Activated CD8-positive, alpha-beta memory T cell treated with anti-CD3 and anti-CD28 coated beads, Interleukin-2, amount 50 U/mL, for 4 hours (primary cell): ENCODE measurements at places on chromosomes 5 and 9.

- DNase-seq: no peak
Measured at GRCh38 chr5:85182344-85182743, 797.7 kb upstream of the EDIL3 start.

DNA sequence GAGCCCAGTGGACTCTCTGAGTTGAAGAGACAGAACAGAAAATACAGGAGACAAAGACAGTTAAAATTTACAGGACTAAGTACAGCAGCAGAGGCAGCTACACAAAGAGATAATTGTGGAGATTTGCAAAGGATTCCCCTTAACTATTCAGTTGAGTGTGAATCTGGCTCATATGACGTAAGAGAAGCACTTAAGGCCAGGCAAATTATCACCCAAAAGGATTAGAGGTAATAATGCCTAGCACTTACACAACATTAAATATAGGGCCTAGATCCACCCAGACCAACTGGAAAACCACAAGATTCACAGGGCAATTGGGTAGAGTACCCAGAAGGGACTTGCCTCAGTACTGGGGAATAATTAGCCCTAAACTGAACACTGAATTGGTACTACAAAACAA, 41.3 kb downstream of the ADAMTS6 start:
- no peak for DNase-seq

DNA sequence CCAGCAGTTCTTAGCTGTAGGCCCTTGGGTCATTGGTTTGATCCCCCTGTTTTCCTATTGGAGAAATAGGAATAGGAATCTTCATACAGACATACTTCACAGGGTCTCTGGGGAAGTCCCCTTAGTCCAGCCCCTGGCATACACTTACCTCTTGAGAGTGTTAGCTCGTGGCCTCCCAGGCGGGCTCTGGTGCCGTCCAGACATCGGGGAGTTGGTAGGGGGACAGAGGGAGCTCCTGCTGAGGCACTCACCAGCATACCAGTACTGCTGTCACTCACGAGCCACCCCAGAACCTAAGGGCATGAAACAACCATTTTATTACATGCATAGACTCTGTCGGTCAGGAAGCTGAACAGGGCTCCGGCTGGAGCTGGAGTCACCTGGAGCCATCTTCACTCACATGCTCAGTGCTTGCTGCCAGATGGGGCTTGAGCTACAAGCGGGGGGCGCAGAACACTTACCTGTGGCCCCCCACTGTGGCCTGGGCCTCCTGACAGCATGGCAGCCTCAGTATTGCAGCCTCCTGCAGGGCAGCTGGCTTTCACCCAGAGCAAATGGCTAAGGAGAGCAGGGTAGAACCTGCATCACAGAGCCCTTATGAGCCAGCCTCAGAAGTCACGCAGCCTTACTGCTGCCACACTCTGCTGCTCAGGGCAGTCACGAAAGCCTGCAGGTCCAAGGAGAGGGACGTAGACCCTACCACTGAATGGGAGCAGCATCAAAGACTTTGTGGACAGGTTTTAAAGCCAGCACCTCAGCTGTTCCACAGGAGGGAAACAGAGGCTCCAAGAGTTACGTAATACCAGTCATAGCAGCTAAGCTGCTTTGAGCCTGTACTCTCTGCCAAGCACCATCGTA, 58.3 kb upstream of the ANGPTL2 start:
- DNase-seq: peak; percentile 9

DNA sequence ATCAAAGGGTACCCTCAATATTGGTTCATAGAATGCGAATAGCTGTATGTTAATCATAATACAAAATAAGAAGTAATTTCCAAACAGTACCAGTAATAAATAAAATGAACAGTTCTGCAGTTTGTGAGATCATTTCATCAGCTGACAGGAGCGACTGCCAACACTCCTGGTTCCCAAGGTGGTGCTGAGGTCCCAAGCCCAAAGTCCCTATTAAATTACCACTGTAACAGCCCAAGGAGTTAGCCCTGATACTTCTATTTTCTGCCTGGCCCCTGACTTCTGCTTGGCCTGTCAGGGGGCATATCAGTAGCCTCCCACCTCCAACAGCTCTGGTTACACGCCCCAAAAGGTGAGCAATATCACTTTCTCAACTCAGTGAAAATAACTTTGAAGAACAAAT, 47.1 kb downstream of the ANKH start:
- DNase-seq: no peak

DNA sequence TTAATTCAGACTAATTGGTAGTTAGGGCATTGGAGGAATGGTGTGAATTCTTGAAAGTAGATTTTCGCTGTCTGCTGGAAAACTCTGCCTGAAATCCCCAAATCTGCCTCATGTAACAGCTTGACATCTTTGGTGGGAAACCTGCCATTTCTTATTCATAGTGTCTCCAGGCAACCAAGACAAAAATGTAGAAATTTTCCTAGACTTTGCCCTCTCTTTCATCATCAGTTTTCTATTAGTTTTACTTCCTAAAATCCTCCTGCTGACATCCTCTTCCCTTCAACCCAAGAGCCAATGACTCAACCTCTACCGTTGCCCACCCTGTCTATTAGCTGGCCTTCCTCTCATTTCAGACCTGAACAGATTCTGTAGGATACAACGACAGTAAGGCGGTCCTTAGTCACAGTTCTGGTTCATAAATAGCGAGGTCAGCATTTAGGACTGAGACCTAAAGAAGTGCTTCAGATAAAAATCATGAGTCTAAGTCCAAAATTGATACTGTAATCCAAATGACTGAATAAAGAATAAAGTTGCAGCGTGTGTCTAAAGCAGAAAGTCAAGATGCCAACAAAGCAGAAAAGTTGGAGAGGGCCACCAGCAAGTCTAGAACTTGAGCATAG, 133.9 kb downstream of the MUSK start:
- no peak for DNase-seq

DNA sequence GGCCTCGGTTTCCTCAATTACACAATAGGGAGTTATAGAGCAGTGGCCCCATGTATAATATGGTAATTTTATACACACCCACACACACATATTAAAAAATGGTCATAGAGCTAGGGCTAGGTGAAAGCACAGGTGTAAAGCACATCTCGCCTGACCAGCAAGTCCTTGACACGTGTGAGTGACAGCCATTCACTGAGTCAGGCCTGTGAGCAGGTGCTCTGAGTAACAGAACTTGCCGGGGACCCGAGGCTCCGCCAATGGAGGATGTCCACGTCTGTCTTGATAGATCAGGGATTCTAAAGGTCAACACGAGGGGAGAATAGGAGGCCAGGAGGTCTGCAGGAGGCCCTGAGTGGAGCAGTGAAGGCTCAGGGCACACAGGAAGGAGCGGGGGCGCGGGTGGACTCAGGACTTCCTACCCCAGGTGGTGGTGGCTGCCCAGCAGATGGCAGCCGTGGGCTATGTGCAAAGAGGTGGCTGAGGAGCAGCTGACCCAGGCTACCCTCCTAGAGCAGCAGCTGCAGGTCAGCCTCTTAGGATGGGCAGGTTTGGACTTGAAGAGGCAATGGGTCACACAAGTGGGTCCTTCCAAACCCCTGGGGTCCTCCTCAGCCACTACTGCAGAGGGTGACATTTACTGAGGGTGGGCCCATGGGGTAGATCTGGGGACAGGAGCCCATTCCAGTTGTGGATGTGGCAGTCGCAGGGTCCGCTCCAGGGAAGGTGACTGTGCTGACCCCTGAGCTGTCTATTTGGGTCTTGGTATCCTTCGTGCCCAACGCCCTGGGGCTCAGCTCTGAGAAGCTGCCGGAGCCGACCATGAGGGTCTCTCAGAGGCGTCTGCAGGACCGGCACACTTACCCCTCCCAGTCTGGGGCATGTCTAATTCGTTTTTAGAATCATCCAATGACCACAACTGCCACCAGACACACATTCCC, 45.9 kb downstream of the PRRT1B start:
- DNase-seq: peak; percentile 82

DNA sequence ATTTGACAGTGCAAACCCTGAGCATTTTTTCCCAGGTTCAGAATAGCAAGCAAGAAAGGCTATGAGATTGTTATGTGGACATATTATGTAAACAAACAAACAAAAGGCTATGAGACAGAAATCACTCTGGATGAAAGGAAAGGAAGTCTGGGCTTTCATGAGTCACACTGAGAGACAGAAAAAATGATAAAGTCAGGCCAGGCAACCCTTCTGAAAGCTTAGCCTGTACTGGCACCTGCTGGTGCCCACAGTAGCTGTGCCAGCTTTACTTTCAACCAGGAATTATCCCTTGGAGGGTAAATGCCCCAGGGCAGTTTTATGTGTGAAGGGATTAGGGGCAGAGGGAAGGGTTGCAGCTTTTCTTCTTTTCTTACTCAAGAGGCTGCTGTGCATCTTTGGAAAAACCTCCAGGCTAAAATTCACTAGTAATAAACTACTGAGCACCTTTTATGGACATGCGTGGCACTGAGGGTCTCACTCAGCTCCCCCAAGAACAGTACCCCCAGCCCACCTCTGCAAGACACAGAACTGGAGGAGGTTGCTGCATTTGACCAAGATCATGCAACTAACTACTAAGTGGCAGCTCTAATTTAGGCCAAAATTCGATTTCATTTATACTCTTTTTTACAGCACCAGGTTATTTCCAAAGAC, 41.7 kb downstream of the ACTL7B start:
- no peak for DNase-seq

GRCh38 chr9:89805571-89806292, 200.9 kb downstream of the GADD45G start:
- DNase-seq: no peak

DNA sequence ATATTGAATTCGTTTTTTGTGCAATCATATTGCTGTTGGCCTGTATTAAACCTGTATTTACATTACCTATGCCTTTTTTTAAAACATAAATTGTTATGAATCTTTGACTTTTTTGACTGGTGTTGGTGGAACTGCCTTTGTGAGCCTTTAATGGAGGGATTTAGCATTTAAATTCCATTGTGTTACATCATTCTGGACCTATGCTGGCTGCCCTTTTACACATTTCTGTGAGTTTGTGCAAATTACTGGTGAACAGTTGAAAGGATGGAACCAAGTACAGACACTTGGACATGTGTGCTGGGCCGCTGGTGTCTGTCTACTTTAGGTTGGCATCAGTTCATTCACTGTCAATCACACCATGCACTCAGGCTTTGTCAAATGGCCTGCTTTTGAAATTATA, 3.4 kb downstream of the SNX18 start:
- no peak for DNase-seq

DNA sequence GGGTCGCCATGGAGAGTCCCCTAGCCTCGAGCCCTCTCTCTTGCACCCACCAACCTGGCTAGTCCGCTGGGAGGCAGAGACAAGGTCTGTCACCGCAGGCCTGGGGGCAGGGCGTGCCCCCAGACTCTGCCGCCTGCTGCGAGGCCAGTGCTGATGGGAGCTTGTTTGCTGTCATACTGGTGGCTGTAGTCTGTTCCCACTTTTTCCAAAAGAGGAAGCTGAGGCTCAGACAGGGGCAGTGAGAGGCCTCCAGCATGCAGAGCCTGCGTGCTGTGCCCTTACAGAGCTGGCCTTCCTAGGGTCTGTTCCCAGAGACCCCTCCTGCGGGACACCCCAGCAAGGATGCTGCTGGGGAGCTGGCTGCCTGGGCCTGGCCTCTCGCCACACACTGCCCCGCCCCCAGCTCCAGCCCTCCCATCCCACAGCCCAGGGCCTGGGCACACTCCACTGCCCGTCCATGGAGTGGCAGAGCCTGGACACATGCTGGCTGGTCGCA, 21.0 kb upstream of the SUSD3 start:
- no peak for DNase-seq

DNA sequence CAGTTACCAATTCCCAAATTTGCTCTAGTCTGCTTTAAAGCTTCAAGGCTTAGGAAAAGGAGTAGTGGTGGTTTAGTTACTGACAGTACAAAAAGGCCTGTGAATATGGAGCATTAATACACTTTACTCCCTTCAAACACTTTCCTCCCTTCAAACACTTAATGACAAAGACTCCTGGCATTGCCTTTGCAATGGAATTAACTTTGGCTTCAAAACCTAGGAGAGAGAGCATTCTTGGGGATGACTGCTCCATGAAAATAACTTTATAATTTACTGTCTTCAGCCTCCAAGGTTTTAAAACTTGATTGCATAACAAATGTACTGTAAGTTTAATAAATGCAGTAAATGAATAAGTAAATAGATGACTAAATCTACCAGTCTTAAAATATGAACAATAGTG, 185.6 kb downstream of the TRPM3 start:
- DNase-seq: no peak

GRCh38 chr5:150196514-150196913, 6.7 kb downstream of the SLC6A7 start:
- no peak for DNase-seq

GRCh38 chr9:132250324-132251262, 88.7 kb downstream of the NTNG2 start:
- DNase-seq: no peak

GRCh38 chr5:55650386-55650785, 61.7 kb downstream of the SLC38A9 start:
- DNase-seq: no peak

- DNase-seq: no peak
Measured at GRCh38 chr9:94779693-94780290, 53.3 kb downstream of the AOPEP start.
